ENCODE measurements at places on chromosomes 1 and 21. TPM values are rescaled to one million over a fixed set of nuclear protein-coding genes. Genes with fewer than 3 reads are reported as not detected.

- DNase-seq, result no peak
Measured at GRCh38 chr1:31434101-31434871, 21.3 kb downstream of the SERINC2 start.

- peak; percentile 6 for DNase-seq
Measured at GRCh38 chr1:64499966-64500365, 30.0 kb downstream of the CACHD1 start.

- no peak for DNase-seq
Measured at GRCh38 chr1:108089477-108089876, 110.7 kb downstream of the SLC25A24 start.

DNA sequence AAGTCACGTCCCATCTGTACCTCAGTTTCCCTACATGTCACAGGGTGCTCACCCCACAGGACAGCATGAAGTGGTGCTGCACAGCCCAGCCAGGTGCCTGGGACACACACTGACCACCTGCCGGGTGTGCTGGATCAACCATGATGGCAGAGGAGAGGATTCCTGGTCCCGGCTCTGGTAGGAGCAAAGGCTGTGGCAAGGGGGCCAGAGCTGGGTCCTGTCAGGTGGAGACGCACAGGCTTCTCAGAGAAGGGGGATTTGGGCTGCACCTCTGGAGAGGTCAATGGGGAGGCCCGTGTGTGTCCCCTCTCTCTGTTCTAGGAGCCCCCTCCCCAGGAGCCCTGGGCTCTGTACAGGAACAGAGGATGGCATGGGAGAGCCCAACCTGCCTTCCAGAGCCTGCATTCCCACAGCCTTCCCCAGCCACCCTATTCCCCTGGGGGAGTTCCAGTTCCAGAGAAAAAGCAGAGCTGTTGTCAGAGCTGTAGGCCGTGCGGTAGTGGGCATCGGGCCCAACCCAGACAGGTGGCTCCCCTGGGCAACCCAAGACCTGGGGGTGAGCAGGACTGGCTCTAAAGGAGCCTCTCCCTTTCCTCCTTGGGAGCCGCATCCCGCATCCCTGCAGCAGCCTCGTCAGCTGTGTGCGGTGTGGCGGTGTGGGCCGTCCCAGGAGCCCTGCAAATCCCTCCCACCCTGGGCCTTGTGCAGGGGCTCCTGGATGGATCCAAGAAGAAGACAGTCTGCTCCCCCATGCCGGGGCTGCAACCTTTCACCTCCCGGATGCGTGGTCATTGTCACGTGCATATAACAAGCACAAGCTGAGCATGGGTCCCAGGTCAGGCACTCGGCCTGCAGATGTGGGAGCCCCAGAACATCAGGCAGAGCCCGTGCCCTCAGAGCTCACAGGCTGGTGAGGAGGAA, 2.9 kb upstream of the TFF3 start:
- DNase-seq, result no peak

- no peak for DNase-seq
Measured at GRCh38 chr1:218390618-218391017, 45.5 kb downstream of the TGFB2 start.

Gene FMO5
- total RNA-seq, result 1.9 TPM

DNA sequence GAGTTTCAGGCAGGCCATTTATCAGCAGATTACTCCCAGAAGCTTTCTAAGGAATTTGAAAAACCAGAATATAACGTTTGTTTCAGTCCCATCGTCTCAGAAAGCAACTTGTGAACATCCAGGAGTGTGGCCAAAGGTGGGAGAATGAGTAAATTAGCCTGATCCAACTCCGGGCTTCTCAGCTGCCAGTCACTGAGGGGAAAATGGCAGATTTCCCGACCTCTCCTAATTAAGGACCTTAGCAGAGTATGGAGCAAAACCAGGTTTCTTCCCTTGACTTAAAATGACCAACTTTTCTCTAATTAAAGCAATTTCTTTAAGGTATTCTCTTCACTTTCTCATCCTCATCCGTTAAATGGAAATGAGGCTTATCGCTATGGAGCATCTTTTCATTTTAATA, 1.0 kb downstream of the CORT start:
- no peak for DNase-seq

GRCh38 chr21:25878344-25878743, 143.6 kb downstream of the GABPA start:
- DNase-seq, result no peak

DNA sequence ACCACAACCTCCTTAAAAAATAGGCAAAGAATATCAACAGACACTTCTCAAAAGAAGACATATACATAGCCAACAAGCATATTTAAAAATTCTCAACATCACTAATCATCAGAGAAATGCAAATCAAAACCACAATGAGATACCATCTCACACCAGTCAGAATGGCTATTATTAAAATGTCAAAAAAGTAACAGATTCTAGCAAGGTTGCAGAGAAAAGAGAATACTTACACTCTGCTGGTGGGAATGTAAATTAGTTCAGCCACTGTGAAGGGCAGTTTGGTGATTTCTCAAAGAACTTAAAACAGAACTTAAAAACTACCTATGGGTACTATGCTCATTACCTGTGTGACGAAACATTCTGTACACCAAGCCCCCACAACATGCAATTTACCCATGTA, 20.7 kb downstream of the CD1B start:
- no peak for DNase-seq

Gene MTHFR
- total RNA-seq, result 35.0 TPM

Gene ETV3L
- total RNA-seq, result not detected
